ENCODE measurements at places on chromosomes 11 and 22.
A peak's percentile ranks its signal among the peaks of the same experiment; 100 is the strongest.

GRCh38 chr22:41799486-41800347 lies 762 bp upstream of the CCDC134 start:
- no peak for DNase-seq

- no peak for DNase-seq
These were observed 110.4 kb downstream of the RRAS2 start for GRCh38 chr11:14248580-14248981.

DNA sequence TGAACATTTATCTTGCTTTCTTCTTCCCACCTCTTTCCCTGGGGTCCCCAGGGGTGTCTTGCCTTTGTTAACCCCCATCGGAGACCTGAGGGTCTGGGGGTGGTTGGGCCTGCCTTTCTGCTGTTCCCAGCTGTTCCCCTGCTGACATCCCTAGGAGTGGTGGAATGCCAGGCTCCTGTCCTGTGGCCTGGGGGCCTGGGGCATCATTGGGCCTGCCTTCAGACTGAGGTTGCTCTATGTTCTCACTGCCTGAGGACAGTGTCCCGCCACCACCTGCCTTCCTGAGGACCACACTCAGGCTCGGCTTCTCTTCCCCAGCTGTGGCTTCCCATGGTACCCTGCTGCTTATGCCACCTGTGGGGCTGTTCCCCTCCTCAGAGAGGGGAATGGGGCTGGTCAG lies 1.1 kb upstream of the IL18BP start:
- DNase-seq = no peak

DNA sequence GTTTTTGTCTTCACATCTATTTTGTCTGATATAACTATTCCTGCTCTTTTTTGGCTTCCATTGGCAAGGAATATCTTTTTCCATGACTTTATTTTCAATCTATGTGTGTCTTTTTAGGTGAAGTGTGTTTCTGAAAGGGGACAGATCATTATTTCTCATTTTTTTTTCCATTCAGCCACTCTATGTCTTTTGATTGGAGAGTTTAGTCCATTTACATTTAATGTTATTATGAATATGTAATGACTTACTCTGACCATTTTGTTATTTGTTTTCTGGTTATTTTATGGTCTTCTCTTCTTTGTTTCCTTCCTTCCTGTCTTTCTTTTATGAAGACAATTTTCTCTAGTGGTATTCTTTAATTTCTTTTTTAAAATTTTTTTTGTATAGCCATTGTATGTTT lies 178.6 kb upstream of the CNTN5 start:
- no peak for DNase-seq

DNA sequence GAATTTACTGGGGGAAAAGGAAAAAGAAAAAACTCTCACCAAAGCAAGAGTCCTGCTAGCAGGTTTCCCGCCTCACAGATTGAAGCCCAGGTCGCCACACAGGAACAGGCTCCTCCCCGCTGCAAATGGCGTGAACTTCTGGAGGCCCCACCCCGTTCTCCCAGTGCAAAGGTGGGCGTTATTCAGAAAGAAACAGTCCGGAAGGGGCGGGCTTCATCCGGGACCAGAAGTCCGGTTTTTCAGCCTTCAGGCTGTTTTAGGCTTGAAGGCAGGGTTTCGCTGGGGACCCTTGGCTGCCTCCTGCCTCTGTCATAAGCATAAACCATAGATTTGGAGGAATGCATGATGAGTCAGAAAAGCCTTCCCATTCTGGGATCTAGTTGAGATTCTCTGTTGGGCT lies 148.3 kb upstream of the POU2AF2 start:
- DNase-seq = peak; percentile 1

DNA sequence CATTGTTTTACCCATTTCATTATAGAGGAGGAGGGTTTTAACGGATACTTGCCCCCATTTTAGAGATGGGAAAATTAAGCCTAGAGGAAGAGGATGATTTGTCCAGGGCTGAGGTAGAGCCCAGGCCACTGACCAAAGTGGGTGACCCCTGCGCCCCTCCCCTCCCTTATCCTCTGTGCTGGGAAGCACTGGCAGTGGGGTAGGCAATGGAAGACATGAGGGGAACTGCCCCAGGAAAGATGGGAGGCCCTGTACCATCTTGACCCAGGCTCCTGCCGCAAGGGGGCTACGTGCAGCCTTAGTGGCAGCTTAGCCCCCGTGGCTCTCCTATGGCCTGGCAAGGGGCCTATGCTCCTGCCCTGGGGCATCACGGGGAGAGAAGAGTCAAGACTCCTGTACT lies 76.4 kb upstream of the MYOD1 start:
- no peak for DNase-seq

DNA sequence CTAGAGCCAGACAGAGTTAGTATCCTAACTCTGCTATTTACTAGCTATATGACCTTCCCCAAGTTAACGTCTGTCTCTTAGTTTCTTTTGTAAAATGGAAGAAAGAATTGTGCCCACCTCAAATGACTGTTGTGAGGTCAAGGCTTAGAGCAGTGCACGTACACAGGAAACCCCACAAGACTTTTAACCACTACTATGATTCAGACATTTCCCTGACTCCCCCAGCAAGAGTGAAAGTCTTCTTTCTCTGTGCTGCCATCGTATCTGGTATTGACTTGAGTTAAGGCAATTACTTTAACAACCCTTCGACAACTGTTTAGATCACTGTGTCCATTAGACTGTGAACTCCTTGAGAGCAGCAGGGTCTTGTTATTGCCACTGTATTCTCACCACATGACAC lies 2.6 kb upstream of the OR52W1 start:
- no peak for DNase-seq

DNA sequence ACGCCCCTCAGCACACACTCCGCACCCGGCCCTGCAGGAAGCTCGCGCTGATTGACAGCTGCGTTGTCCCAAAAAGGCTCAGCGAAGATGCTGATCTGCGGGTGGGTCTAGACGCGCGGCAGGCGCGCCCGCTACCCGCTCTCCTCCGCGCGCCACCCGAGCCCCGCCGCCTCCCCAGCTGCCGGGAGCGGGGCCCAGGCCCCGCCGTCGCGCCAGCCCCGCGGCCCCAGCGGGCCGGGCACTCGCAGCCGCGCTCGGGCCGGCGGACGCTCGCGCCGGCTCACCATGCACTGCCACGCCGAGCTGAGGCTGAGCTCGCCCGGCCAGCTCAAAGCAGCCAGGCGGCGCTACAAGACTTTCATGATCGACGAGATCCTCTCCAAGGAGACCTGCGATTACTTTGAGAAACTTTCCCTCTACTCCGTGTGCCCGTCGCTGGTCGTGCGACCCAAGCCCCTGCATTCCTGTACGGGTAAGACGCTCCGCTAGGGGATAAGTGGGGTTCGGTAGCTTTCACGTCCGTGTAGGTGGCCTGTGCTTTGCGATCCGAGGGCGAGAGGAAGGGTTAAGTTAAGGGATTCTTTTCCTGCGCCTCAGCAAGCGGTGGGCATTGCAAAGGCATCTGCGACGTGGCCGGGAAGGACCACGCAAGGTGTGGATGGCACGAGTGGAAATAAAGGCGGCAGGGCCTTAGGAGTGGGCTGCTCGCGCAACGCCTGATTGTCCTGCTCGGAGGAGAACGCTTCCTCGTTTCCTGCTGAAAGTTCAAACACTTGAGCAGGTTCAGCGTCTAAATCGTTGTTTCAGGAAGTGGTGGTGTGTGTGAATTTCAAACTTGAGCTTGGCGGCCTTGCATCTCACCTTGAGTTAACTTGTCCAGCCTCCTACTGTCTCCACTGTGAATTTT lies at the start of gene BARX2:
Gene BARX2 (plus strand): TSS at position 98 of the 907 bp plus-strand sequence. CDS start 188 bp downstream, at position 286.
- no peak for DNase-seq

GRCh38 chr11:134236834-134237556 lies 12.5 kb downstream of the VPS26B start:
- DNase-seq = no peak

GRCh38 chr11:22430141-22430541 lies 92.0 kb downstream of the SLC17A6 start:
- no peak for DNase-seq

DNA sequence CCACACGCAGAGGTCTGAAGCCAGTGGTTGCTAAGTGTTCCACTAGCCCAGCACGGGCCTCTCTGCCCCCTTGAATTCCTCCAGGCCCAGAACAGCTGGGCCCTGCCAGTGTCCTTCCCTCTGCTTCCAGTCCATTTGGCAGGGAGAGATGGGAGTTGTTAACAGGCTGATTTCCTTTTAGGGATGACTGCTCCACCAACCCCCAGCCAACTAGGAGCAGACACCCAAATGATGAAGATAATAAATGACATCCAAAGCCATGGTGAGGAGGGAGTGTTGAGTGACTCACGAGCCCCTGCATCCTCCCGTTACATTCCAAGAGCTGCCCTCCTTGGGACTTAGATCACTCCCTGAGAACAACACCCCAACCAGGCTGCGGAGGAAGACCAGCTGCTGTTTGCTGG lies 20.6 kb downstream of the PARVA start:
- DNase-seq = no peak

DNA sequence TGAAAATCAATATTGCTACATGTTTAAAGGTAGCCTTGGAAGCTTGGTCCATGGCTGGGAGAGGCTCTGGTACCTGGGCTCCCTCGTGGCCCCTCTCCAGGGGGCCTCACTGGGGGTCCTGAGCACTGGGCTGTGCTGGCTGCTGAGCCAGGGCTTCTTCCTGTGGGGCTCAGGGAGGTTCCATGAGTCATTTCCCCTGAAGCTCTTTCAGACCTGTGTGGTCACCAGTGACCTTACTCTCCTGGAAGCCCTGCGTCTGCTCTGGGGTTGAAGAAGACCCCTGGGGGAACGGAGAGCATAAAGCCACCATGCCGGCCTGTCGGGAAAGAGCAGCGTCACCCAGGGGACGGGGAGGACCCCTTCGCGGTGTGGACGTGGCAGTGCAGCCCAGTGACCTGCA lies 389.0 kb downstream of the TBC1D22A start:
- DNase-seq = no peak

DNA sequence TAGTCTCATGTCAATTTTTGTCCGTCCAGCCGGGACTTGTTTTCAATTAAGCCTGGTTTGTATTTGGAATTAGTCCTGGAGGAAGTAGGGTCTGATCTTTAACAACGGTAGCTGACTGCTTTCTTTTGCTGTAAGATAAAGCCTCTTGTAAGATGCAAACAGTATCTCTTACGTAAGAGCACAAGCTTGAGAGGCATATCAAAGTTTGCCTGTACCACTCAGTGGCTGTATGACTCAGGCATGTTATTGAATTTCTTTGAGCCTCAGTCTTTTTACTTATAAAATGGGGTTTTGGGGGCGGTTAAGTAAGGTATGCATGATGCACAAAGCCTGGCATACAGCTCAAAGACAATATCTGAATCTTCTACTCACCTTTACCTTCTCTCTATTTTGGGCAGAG lies 198.4 kb upstream of the NARS2 start:
- DNase-seq = no peak

DNA sequence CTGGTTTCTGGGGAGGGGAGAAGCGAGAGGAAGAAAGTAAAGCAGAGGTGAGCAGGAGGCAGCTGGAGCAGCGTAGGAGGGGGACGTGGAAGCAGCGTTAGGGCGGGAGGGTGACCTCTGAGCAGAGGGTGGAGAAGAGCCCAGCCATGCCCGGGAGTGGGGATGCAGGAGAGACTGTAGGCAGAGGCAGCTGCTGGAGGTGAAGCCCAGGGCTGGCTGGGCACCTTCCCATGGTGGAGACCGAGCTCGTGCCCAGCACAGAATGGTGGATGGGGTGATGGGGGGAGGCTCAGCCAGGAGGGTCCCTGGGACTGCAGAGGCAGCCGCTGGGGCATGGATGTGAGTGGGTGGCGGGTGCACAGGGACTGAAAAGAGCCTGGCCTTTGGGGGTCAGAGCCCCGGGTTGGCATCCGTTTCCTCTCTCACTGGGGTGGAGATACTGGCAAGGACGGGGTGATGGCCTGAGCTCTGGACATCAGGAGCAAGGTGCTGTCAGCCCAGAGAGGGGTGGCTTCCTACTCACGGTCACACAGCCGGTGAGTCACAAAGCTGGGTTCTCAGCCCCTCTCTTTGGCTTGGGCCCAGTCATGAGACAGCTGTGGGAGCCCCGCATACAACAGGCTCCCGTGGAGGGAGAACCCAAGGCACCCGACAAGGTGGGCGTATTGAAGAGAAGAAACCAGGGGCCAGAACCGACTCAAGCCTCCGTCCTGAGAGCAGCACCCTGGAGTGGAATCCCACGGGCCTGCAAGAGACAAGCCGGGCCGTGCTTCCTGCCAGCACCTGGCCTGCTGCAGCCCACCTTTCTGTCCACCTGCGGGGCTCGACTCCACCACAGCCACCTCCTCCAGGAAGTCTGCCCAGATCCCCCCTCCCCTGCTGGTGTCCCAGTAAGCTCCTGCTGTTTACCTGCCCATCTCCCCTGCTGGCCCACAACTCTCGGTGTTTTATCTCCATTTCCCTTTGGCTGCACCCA lies 45.8 kb upstream of the FGF3 start:
- no peak for DNase-seq

- DNase-seq = no peak
These were observed 44.9 kb downstream of the PACSIN2 start for GRCh38 chr22:42970029-42970428.

GRCh38 chr11:113796663-113797259 lies 17.2 kb downstream of the CLDN25 start:
- DNase-seq = no peak

- peak; percentile 35 for DNase-seq
These were observed 19.3 kb downstream of the GTPBP1 start for GRCh38 chr22:38724926-38725571.
